ENCODE measurements at places on chromosomes 11 and 22.

DNA sequence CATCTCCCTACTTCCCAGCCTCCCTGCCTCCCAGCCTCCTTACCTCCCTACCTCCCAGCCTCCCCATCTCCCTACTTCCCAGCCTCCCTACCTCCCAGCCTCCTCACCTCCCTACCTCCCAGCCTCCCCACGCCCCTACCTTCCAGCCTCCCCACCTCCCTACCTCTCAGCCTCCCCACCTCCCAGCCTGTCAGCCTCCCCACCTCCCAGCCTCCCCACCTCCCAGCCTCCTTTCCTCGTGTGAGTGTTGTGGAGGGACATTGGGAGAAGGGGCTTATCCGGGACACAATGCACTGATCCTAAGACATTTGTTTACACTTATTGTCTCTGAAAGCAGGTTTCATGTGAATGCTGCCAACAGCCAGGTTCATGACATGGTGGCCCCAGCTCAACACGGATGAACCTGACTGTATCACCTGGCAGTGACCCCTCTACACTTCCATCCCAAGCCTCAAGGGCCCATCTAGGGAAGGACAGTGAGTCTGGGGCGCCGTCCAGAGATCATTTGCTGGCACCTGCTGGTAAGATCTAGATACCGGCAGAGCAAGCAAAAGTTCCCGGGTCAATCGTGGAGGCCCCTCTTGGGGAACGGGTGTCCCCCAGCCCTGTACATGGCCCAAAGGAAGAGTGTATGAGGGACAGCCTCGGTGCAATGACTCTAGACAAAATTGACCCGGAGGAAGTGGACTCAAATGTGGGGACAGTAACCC, 34.5 kb upstream of the TH start:
- no peak for DNase-seq

GRCh38 chr22:50569041-50569459, 6.3 kb upstream of the SYCE3 start:
- DNase-seq: no peak

DNA sequence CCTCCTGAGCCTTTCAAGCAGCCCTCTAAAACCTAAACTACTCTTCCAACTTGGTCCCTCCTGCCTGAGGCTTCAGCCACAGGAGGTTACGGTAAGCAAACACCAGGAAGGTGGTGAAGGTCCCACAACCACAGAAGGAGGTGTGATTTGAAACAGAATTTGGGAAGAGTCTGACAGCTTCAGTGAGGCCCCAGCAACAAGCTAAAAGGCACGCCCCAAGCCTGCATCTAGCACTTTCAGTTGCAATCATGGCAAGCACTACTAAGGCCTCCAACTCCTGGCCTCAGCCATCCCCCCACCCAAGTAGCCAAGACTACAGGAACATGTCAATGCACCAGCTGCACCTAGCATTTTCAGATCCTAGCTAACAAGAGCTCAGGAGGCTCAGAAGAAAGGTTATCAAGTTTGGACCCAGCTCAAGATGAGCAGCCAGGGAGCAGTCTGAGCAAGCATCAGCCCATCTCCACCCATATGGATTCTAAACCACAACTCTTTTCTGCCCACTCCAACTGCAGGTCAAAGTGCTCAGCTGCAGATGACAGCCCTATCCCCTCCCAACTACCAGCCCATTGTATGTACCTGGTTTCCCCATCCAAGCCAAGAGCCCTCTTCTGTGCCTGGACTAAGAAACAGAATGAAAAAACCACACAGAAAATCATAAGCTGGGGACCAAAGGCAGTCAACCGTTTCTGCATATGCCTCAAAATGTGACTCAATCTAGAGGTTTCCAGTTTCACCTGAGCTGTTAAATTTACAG, 10.4 kb upstream of the AHNAK start:
- no peak for DNase-seq

DNA sequence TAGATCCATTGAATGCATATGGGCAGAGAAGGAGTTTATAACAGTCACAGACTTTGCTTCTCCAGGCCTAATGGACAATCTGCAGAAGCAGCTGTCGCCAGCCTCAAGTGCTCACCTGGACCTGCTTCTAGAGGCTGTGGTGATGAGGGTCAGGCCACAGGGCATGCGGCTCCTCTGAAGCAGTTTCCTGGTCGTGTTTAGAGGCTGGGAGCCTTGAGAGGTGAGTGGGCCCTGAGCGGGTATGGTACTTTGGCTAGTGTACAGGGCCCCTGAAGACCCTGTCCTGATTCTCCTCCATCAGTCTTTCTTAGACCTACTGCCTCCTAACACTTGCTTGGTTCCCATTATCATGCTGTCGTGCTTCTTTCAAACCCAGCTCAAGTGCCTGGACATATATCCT, 41.2 kb downstream of the NXPE2 start:
- no peak for DNase-seq

DNA sequence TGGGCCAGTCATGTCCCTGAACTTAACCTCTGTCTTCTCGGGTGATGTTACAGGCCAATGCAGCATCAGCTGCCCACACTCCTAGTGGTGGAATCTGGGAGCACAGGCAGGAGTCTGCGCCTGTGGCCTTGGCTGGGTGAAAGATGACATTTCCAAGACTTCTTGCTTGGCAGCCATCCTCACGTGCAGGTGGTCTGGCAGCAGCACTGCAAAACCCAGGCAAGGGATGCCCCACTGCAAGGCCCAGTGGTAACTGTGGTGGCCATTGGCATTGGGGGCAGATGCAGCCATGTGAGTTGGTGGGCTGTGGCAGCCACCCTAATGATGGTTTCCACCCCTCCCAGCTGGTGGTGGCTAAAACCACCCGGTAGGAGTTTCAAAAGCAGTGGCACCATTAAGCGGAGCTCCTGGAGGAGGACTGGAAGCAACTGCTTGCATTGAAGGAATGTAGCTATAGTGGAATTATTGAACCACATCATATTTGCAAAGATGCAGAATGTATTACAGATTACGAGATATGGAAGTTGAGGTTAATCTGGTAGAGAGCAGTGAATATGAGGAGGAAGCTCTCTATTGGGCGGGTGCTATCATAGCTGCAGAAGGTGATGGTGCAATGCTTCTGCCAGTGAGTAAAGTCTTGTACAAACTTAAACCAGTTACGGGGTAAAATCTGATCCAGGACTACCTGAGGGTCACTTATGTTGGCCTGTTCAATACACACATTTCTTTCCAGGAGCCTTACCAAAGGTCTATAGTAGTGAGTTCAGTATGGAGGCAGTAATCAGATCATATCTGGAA, 120.7 kb upstream of the TOP3B start:
- DNase-seq: no peak

- DNase-seq: no peak
These were observed 24.5 kb downstream of the PISD start for GRCh38 chr22:31637447-31637890.
